ENCODE measurements at places on chromosomes 11 and 22.

- DNase-seq: peak; percentile 84
Observed at GRCh38 chr22:39212721-39213376, 31.9 kb downstream of the PDGFB start.

GRCh38 chr11:69821511-69822040 is 2.4 kb upstream of the FGF3 start:
- no peak for DNase-seq

DNA sequence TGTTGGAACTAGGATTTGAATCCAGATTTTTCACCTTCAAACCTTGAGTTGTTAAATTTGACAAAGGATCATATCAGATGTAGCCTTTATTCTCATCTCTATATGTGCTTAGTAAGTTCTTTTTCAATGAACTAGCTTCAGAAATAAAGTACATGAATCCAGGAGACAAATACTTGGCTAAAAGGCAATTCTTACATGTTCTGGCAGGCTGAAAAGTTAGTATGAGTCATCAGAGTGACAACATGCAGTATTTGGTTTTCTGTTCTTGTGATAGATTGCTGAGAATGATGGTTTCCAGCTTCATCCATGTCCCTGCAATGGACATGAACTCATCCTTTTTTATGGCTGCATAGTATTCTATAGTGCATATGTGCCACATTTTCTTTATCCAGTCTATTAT is 40.4 kb downstream of the BBOX1 start:
- peak; percentile 46 for DNase-seq

DNA sequence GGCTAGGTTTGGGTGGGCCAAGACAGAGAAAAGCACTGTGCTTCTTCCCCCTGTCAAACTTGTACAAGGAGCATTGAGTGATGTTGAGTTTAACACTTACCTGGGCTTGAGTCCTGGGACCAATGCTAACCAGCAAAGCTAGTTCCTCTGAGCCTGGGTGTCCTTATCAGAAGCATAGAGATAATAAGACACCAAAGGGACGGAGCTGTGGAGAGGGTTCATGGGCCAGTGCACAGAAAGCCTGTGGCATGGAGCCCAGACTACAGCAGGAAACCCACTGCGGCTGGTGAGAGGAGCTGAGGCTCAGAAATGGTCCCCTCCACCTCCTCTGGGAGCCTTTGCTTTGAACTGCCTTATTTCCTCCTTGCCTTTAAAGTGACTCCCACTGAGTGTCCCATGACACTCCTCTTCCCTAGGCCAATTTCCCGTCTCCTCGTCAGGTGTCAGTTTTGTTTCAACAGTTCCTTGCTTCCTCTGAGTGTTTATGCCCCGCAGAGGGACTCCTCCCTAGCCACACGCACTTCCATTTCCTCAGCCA is 9.4 kb downstream of the SLCO2B1 start:
- DNase-seq: no peak

GRCh38 chr11:70244698-70245097 is 25.8 kb upstream of the PPFIA1 start:
- DNase-seq: peak; percentile 97

DNA sequence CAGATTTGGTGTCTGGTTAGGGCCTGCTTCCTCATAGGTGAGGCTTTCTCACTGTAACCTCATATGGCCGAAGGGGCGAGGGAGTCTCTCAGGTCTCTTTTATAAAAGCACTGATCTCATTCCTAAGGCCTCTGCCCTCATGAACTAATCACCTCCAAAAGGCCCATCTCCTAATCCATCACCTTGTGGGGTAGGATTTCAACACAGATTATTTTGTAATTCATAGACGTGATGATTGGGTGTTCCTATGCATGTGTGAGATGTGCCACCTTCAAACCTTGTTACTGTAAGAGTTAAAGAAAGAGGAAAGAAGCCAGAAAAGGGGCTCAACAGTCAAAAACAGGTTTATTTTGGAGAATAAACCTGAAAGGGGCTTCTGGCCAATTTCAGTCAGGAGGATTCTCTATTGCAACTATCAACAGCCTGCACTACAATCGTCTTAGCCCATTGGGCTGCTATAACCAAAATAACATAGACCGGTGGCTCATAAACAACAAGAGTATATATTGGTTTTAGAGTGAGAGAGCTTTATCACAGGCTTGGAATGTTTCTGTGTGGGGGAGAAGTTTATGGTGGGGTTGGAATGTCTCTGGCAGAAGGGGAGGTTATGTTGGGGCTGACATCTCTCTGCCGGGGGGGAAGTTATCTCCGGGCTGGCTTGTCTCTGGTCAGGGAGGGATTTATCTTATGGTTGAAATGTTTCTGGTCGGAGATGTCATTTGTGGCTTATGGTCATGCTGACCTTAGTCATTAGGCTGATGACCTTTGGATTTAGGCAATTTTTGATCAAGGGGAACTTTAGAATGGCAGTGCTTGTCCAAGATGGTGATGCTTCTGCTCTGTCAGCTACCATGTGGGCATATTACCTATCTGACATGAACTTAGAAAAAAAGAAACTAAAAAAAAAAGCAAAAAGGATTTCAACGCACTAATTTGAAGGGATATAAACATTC is 35.1 kb downstream of the CSF2RB start:
- DNase-seq: peak; percentile 16

GRCh38 chr11:48104568-48104924 is 112.1 kb upstream of the OR4B1 start:
- DNase-seq: no peak

- no peak for DNase-seq
Observed at GRCh38 chr11:126090452-126090851, 27.8 kb upstream of the CDON start.

- DNase-seq: no peak
Observed at GRCh38 chr11:8034604-8035190, 46.3 kb upstream of the TUB start.

DNA sequence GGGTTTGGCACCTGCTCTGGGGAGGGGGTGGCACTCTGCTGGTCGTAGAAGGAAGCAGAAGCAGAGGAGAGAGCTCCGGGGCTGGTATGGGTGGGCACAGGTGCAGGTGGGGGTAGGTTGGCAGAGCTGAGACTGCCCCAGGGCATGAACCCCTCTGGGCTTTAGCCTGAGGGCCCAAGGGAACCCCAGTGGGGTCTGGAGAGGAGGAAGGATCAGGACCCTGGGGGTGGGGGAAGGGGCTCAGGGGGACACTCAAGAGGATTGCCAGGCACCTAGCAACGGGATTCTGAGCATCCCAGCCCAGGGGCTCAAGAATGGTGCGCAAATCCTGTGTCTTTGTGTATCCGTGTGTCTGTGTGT is 6.3 kb downstream of the ALDH3B2 start:
- no peak for DNase-seq

DNA sequence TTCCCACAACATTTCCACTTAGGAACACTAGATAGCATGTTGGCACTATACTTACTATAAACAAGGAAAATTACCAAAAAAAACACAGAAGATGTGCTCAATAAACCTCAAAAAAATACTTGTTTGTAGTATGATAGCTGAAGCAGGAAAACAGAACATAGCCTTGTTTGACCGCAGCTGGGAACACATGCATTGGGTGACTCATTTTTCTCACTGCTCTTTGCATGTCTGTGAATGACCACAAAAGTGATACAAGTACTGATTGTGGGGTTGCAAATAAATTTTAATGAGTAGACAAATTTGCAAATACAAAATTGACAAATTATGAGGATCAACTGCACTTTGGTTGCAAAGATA is 22.8 kb upstream of the GUCY1A2 start:
- peak; percentile 68 for DNase-seq

- peak; percentile 84 for DNase-seq
Observed at GRCh38 chr11:9047964-9048523, 43.4 kb downstream of the SCUBE2 start.

DNA sequence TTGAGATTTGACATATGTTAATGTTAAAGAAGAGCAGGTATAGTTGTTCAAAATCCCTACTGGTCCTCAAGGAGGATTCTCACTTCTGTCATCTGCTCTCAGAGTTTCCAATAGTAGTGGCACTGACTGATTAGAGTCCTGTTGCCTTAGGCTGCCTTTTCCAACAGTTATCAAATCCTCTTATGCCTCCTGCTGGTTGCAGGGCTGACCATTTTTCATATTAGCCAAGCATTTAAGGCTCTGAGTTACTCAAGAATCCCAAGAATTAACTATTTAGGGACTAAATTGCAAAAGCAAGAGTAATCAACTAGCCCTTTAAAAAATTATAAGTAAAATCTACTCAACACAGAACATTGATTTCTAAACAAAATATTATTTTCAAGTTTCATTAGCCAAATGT is 212.0 kb upstream of the CHORDC1 start:
- no peak for DNase-seq

- DNase-seq: no peak
Observed at GRCh38 chr11:78304201-78304600, 113.4 kb downstream of the GAB2 start.

GRCh38 chr11:110984147-110984546 is 261.4 kb upstream of the POU2AF2 start:
- peak; percentile 75 for DNase-seq

DNA sequence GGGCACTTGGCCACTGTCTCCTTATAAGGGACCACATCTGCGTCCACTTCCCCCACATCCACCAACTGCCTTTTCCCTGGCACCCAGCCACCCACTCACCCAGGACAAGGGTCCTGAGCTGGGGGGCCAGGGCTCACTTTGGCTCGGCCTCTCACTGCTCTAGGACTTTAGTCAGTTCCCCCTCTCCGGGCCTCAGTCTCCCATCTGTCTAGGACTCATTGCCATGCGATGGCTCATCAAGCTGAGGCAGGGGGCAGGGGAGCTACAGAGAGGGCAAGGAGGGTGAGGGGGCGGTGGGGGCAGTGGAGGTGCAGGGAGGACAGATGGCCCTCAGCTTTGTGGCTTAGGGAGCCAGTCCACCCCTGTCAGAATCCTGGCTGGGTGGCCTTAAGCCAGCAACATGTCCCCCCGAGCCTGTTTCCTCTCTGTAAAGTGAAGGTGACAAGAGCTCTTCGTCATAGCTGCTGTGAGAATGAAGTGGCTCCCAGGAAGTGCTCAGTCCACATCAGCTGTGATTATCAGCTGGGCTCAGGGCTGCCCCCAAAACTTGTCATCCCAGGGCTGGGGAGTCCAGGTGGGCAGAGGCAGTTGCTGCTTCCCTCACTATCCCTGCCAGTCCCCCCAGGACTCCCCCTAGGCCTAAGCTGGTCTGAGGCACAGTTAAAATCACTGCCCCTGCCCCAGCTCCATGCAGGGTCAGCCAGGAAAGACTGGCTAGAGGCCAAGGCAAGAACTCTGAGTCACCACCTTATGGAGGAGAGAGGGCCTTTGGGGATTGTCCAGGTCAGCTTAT is 14.9 kb downstream of the RAC2 start:
- DNase-seq: peak; percentile 92
